ENCODE measurements at places on chromosomes 11 and 22. TPM values are rescaled to one million over a fixed set of nuclear protein-coding genes. Genes with fewer than 3 reads are reported as not detected.

DNA sequence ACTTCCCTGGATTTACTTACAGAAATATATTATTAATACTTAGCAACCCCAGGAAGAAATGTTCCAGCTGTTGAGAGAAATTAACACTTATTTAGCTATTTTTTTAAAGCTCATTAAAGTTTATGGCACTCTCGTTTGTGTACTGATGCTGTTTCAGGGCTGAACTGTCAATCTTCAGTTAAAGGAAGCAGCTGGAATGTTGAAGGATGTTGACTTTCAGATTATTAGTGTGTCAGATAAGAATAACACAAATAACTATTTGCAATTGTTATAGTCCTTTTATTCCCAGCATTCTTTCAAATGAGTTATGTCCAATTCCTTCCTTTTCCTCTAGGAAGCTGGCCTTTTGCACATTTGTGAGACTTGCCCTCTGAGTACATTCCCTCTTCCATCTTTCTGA is 278.2 kb upstream of the RAG2 start:
- no peak overlapping the region for H3K4me3 ChIP-seq
- H3K27ac ChIP-seq: no peak overlapping the region
- DNase-seq: no peak
- H3K4me1 ChIP-seq: no peaks in the 10 kb centered on the region
- no peaks in the 10 kb centered on the region for H3K36me3 ChIP-seq

GRCh38 chr11:119924017-119924416 is 195.0 kb upstream of the NECTIN1 start:
- no peaks in the 10 kb centered on the region for H3K36me3 ChIP-seq
- no peak overlapping the region for H3K4me3 ChIP-seq
- no peak for DNase-seq
- no peak overlapping the region for H3K27ac ChIP-seq
- no peaks in the 10 kb centered on the region for H3K4me1 ChIP-seq
- H3K27me3 ChIP-seq: no peaks in the 10 kb centered on the region

DNA sequence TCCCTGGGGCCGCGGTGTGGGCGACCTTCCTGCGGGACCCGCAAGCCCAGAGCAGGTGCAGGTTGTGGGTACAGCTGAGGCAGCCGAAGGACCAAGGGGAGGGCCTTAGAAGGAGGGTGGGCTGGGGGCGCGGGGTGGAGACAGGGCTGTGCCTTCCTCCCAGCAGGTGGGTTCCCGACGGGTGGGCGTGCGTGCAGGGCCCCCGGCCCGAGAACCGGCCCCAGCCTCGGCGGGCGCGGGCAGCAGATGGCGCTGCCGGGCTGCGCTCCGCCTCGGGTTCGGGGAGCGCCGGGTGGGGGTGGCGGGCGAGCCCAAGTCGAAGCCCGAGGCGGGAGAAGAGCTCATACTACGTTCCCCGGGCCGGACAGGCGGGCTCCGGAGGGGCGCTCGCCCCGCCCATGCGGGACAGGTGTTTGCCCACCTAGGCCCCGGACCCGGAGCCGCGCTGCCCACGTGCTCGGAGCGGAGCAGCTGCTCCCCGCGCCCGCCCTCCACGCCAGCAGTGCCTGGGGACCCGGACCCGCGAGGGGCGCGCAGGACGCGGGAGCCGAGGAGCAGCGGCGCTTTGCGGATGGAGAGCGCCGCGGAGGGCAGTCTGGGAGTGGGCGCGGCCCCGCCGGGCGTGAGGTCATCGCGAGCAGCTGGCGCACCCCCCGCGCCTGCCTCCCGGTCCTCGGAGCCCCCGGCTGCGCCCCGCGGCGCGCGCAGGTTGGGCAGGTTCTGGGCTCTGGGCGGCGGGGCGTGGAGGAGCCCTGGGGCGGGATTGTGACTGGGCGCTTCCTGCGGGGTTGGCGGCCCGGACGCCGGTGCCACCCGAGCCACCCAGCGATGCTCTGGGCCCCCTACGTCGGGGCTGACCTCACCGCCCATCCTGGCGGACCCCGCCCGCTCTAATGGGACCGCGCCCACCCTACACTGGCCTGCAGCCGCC is 25.3 kb downstream of the DUSP8 start:
- H3K27me3 ChIP-seq: peaks cover 26% of the 10 kb centered on the region
- peaks cover 26% of the 10 kb centered on the region for H3K4me1 ChIP-seq
- no peak overlapping the region for H3K27ac ChIP-seq
- DNase-seq: peak; percentile 52
- H3K4me3 ChIP-seq: no peak overlapping the region
- H3K36me3 ChIP-seq: no peaks in the 10 kb centered on the region

DNA sequence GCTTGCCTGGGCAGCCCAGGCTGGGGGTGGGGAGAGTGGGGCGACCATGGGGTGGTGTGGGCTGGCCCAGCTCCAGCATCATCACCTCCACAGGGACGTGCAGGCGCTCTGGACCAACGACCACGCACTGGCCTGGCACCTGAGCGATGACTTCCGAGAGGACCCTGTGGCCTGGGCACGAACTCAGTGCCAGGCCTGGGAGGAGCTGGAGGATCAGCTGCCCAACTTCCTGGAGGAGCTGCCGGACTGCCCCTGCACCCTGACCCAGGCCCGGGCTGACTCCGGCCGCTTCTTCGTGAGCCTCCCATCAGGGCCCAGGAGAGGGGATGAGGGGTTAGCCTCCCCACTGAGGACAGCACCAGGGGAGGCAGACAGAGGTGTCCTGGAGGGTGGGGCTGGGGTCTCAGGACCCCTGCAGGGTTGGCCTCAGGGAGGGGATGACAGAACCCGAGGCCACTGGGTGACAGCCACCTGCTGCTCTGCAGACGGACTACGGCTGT is 3.8 kb downstream of the SUSD2 start:
- no peaks in the 10 kb centered on the region for H3K36me3 ChIP-seq
- H3K27ac ChIP-seq: no peak overlapping the region
- H3K4me3 ChIP-seq: no peak overlapping the region
- H3K4me1 ChIP-seq: peaks cover 6% of the 10 kb centered on the region
- H3K27me3 ChIP-seq: no peaks in the 10 kb centered on the region
- no peak for DNase-seq

- no peaks in the 10 kb centered on the region for H3K27me3 ChIP-seq
- H3K27ac ChIP-seq: no peak overlapping the region
- H3K36me3 ChIP-seq: no peaks in the 10 kb centered on the region
- no peaks in the 10 kb centered on the region for H3K4me1 ChIP-seq
- no peak for DNase-seq
These were observed 64.0 kb upstream of the PPP6R3 start for GRCh38 chr11:68396516-68396915.

- H3K4me1 ChIP-seq: no peaks in the 10 kb centered on the region
- no peak for DNase-seq
- H3K27ac ChIP-seq: no peak overlapping the region
- H3K27me3 ChIP-seq: peaks cover 5% of the 10 kb centered on the region
These were observed 217.7 kb downstream of the MN1 start for GRCh38 chr22:27583856-27584255.

DNA sequence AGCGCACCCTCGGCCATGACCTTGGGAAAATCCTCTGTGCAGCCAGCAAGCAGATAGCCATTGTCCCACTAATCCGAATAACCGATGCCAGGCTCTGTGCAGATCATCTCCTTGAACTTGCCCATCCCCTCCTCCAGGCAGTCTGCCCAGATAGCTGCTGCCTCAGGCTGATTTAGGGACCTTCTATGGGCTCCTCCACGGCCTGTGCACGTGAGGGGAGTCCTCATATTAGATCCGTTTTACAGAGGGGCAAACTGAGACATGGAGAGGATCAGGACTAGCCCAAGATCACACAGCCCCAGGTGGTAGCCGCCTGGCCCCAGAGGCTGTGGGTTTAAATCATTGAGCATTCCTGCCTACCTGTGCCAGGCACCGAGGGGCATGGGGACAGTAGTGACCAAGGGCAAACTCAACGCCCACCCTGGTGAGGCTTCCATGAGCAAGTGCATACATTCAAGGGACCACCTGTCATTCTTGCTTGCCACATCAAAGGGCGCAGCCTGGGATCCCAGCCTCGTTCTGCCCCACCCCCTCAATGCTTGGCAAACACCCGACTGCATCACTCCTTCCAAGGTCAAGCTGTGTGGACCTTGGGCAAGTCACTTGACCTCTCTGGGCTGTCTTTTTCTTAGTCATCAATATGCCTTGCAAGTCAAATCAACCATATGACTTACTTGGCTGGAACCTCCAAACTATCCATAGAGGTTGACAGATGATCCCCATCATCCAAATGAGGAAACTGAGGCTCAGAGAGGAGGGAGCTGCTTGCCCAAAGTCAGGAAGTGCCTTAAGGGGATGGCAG is 131.6 kb downstream of the MN1 start:
- no peak overlapping the region for H3K4me3 ChIP-seq
- peaks cover 9% of the 10 kb centered on the region for H3K27me3 ChIP-seq
- H3K4me1 ChIP-seq: no peaks in the 10 kb centered on the region
- H3K27ac ChIP-seq: no peak overlapping the region

DNA sequence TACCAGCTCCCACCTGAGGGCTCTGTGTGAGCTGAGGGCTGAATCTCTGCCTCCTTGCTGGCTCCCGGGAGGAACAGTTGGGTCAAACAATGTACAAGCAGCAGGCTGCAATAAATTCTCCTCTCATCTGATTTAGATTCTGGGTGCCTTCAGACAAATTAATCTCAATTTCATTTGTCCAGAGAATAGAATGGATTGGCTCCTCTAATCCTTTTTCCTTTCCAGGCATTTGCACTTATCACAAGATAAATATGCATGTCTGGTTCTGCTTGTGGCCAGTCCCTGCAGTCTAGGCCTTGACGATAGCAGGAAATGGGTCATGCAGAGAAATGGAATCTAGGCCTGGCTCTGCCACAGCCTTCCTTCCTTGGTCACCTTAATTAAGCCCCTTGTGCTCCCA is 28.7 kb downstream of the UPB1 start:
- H3K36me3 ChIP-seq: no peaks in the 10 kb centered on the region
- no peak for DNase-seq
- H3K27me3 ChIP-seq: no peaks in the 10 kb centered on the region
- no peak overlapping the region for H3K27ac ChIP-seq

GRCh38 chr22:27859336-27859735 is 57.8 kb upstream of the MN1 start:
- H3K4me1 ChIP-seq: no peaks in the 10 kb centered on the region
- H3K27me3 ChIP-seq: no peaks in the 10 kb centered on the region
- no peak overlapping the region for H3K4me3 ChIP-seq
- H3K27ac ChIP-seq: no peak overlapping the region
- peaks cover 67% of the 10 kb centered on the region for H3K36me3 ChIP-seq

GRCh38 chr11:96538104-96538503 is 148.3 kb downstream of the JRKL start:
- no peak for DNase-seq
- H3K27ac ChIP-seq: no peak overlapping the region
- H3K36me3 ChIP-seq: no peaks in the 10 kb centered on the region
- no peak overlapping the region for H3K4me3 ChIP-seq
- H3K4me1 ChIP-seq: no peaks in the 10 kb centered on the region

- H3K27ac ChIP-seq: peak overlapping the region; percentile 90
- H3K4me3 ChIP-seq: peak overlapping the region; percentile 95
- H3K36me3 ChIP-seq: no peaks in the 10 kb centered on the region
- no peaks in the 10 kb centered on the region for H3K27me3 ChIP-seq
- peak; percentile 9 for DNase-seq
- peaks cover 32% of the 10 kb centered on the region for H3K4me1 ChIP-seq
These were observed 624 bp downstream of the CBL start for GRCh38 chr11:119206511-119207414.

- no peak overlapping the region for H3K27ac ChIP-seq
- H3K4me3 ChIP-seq: no peak overlapping the region
- DNase-seq: no peak
- H3K4me1 ChIP-seq: peaks cover 34% of the 10 kb centered on the region
These were observed 7.4 kb downstream of the PYGM start for GRCh38 chr11:64752175-64752970.

GRCh38 chr11:10481560-10482349 is 26.7 kb downstream of the AMPD3 start:
- H3K4me3 ChIP-seq: no peak overlapping the region
- no peaks in the 10 kb centered on the region for H3K4me1 ChIP-seq
- H3K27ac ChIP-seq: no peak overlapping the region
- H3K27me3 ChIP-seq: no peaks in the 10 kb centered on the region
- H3K36me3 ChIP-seq: peaks cover 74% of the 10 kb centered on the region

DNA sequence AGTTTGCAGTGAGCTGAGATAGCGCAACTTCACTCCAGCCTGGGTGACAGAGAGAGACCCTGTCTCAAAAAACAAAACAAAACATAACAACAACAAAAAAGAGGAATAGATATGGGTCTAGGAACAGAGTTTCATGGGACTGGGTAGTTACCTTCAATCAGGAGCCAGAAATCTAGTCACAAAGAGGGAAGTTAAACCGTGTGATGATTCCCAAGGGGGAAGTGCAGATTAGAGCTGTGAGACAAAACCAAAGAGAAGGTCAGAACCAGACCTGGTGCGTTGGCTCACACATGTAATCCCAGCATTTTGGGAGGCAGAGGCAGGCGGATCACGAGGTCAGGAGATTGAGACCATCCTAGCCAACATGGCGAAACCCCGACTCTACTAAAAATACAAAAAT is 42.1 kb upstream of the LARGE1 start:
- H3K27me3 ChIP-seq: no peaks in the 10 kb centered on the region
- H3K27ac ChIP-seq: no peak overlapping the region
- H3K4me3 ChIP-seq: no peak overlapping the region
- no peaks in the 10 kb centered on the region for H3K4me1 ChIP-seq

DNA sequence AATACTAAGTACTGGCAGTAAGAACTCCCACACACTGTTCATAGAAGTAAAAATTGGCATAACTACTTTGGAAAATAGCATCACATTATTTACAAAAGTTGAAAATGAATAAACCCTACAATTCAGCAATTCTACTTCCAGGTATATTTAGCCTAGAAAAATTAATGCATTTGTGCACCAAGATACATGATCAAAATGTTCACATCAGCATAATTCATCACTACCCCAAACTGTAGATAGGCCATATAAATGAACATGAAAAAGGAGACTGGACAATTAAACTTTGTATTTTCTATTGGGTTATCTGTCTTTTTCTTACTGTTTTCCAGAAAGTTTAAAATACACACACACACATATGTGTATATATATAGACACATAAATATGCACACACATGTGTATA is 5.9 kb downstream of the OR5B21 start:
- no peak overlapping the region for H3K27ac ChIP-seq
- DNase-seq: no peak
- H3K36me3 ChIP-seq: no peaks in the 10 kb centered on the region
- no peaks in the 10 kb centered on the region for H3K27me3 ChIP-seq
- H3K4me3 ChIP-seq: no peak overlapping the region

The TAF10 gene
- 164 TPM for total RNA-seq

The CCDC87 gene
- total RNA-seq: 0.22 TPM

The KCNQ1 gene
- total RNA-seq: 33.1 TPM

The ART5 gene
- total RNA-seq: not detected

The HTR3A gene
- not detected for total RNA-seq

The ZNF214 gene
- total RNA-seq: not detected

The FOLR3 gene
- total RNA-seq: not detected

The ENTHD1 gene
- total RNA-seq: not detected

The TP53I11 gene
- total RNA-seq: 4.6 TPM

The IRAG1 gene
- total RNA-seq: not detected

The OVOL1 gene
- 0.20 TPM for total RNA-seq

The GRAMD1B gene
- 21.8 TPM for total RNA-seq

The UBE2L6 gene
- 35.0 TPM for total RNA-seq
